ENCODE measurements at places on chromosomes 16 and 17. TPM values are rescaled to one million over a fixed set of nuclear protein-coding genes. Genes with fewer than 3 reads are reported as not detected.

SLC9A5 gene
- total RNA-seq = 2.5 TPM

KRT12 gene
- not detected for total RNA-seq

SPNS2 gene
- 0.38 TPM for total RNA-seq

GFAP gene
- total RNA-seq = not detected

ZNF385C gene
- total RNA-seq = 16.7 TPM

ABCA10 gene
- total RNA-seq = 1.1 TPM

GFER gene
- 31.6 TPM for total RNA-seq

KAT7 gene
- 95.8 TPM for total RNA-seq

KRTAP2-1 gene
- not detected for total RNA-seq

ABCC6 gene
- not detected for total RNA-seq

UTS2R gene
- total RNA-seq = not detected

CCL5 gene
- 3.4 TPM for total RNA-seq

UNC45B gene
- not detected for total RNA-seq

PPP1R9B gene
- total RNA-seq = 300 TPM

C16orf89 gene
- not detected for total RNA-seq

SMIM22 gene
- not detected for total RNA-seq

Measured in activated B cell treated with CpG ODN at 0.5 μM for 24 hours (primary cell).